ENCODE measurements at places on chromosomes 4 and X.

DNA sequence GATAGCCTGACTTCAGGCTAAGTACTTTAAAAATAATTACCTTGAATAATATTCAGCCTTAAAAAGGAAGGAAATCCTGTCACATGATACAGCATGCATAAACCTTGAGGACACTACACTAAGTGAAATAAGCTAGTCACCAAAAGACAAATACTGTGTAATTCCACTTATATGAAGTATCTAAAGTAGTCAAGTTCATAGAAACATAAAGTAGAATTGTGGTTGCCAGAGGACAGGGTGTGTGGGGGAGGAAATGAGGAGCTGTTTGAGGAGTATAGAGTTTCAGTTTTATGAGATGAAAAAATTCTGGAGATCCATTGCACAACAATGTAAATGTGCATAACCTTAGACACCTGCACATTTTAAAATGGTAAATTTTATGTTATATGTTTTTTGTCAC lies 5.6 kb upstream of the STPG2 start:
- no peak for DNase-seq

GRCh38 chrX:117871796-117872195 lies 244.8 kb downstream of the KLHL13 start:
- DNase-seq, result no peak

- DNase-seq, result no peak
These were observed 117.1 kb downstream of the SPANXA1 start for GRCh38 chrX:141467442-141467841.

DNA sequence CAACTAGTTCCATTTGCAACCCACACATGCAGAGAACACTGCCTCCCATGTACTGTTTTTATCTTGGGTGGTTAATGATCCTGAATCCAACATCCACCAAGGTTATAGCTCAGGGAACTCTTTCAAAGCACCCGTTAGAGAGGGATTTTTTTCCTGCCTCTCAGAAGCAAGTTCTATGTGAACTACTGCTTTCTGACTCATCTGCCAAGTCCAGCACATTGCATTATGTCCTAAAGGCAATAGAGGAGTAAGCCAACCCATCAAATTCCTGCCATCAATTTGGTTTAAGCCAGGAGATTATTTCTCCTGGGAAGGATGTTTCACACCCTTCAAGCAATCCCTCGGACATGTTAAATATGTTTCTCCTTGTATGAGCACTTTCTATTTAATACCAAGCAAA lies 334.5 kb downstream of the GASK1B start:
- DNase-seq, result no peak

DNA sequence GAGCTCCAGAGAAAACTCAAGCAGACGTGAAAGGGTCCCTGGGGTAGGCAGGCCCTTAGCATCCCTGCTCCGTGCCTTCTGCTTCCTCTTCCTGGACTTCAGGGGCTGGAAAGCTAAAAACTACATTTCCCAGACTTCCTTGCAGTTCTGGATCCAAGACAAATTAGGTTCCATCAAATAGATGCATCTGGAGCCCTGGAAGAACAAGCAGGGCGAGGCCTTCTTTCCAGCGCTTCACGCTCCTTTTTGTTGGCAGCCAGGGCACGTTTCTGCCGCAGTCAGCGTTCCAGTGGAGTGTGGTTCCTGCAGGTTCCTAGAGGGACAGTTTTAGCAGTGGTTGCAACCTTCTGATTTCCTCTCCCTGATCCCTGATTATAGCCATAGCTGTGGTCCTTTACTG lies 53.6 kb upstream of the MSX1 start:
- no peak for DNase-seq

DNA sequence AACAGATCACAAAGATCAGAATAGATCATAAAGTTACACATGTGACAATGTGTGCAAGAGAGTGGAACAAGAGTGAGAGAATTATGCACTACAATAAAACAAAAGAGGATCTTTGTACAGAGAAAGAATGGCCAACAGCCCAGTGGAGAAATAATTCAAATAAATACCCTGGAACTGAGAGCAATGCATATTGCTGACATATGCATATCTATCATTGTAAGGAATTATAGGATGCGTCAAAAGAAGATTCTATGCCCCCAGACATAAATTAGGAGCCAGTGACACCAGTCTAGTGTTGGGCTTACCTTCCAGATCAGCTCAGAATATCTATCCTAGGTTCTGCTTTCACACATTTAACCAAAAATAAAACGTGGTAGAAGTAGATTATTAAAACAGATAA lies 320.1 kb upstream of the VCX start:
- DNase-seq, result no peak

DNA sequence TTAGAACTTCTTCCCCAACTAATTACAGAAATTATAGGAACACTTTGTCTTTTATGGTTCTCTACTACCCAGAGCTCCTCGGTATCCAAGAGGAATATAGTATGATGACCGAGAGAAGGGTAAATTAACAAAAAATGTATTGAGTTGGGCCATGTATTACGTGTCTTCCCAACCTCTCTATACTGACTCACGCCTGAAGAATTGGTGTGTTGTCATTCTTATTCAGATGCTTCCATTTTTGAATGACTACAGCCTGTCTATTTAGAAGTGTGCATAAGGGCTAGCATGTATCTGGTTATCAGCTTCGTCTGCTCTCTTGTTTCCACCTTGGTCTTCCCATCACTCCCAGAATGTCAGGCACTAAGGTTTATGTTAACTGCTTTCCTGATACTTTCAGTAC lies 24.5 kb upstream of the SCD5 start:
- no peak for DNase-seq

- no peak for DNase-seq
These were observed 111.9 kb downstream of the PHKA2 start for GRCh38 chrX:18871970-18872369.

- no peak for DNase-seq
These were observed 50.4 kb upstream of the IL13RA2 start for GRCh38 chrX:115067812-115068211.
